ENCODE measurements at places on chromosomes 4 and X.

- no peak for DNase-seq
Observed at GRCh38 chr4:37935026-37935425, 25.2 kb upstream of the PTTG2 start.

- DNase-seq = no peak
Observed at GRCh38 chr4:169765835-169766234, 8.1 kb upstream of the HPF1 start.

- no peak for DNase-seq
Observed at GRCh38 chr4:646460-646859, 21.1 kb downstream of the PDE6B start.

DNA sequence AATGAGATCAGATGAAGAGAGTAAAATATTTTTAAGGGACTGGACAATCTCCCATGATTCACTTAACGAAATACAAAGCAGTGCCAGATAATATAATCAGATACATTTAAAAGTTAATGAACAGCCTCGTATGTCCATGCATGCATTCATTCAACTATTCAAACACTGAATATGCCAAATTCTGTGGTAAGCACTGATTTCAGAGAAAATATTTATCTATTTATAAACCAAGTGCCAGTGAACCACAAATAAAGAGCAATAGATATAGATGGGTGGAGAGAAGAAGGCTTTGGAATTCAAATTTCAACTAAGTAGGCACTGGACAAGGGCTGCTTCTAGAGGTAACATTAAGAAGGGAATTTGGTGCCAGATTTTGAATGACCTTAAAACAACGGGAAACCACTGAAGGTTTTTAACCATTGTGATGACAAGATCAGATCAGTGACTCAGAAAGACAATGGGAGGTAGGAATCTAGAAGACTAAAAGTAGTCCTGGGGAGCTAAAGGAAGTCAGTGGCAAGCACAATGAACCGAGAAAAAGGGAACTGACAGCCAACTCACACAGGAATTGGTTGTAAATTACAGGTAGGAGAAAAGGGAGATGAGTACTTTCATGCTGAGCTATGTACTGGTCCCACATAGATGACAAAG, 14.2 kb downstream of the ELOVL6 start:
- no peak for DNase-seq

GRCh38 chr4:110415041-110415440, 60.9 kb upstream of the ENPEP start:
- no peak for DNase-seq

DNA sequence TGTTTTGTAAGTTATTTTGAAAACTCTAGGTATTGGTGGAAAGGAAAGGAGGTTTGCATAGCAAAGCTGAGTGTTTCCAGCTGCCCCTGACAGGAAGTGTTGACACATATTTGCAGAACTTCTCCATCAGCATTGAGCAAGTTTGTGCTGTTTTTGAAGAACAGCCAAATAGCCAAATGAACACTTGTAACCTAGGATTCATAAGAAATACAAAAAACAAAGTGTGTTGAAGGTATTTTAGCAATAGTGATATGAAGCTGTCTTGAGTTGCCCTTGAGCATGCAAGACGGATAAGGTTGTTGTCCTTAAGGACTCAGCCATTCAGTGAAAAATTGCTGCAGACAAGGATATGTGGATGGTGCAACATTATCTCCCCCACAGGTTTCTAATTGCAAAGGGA, 68.3 kb upstream of the PGM2 start:
- no peak for DNase-seq

DNA sequence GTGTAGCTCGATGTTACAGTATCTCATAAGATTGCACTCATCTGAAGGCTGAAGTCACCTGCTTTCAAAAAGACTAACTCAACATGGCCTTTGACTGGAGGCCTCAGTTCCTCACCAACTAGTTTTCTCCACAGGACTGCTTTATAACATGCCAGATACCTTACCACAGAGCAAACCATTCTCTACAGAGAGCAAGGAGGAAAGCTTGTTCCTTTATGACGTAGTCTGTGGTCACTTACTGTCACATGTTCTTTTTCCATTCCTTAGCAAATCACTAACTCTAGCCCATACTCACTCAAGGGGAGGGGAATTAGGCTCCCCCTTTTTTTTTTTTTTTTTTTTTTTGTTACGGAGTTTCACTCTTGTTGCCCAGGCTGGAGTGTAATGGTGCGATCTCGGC, 3.2 kb downstream of the THAP9 start:
- DNase-seq = no peak

DNA sequence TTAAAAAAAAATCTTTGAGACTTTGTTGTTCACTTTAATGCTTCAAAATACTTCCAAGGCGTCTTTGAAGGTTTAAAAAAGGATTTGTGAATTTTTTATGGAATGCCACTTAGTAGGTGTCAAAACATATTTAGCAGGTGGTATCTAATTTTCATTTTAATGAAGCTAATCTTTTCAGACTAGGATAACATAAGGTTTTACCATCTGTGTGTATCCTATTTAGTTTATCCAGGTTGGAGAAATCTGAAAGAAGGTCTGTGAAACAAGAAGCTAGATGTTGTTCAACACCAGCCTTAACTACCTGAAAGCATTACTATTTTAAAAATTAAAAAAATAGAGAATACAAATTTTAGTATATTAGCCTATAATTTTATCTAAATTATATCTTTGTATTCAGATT, 193.4 kb downstream of the GRID2 start:
- no peak for DNase-seq

GRCh38 chr4:152169683-152170082, 366.2 kb downstream of the FBXW7 start:
- no peak for DNase-seq

DNA sequence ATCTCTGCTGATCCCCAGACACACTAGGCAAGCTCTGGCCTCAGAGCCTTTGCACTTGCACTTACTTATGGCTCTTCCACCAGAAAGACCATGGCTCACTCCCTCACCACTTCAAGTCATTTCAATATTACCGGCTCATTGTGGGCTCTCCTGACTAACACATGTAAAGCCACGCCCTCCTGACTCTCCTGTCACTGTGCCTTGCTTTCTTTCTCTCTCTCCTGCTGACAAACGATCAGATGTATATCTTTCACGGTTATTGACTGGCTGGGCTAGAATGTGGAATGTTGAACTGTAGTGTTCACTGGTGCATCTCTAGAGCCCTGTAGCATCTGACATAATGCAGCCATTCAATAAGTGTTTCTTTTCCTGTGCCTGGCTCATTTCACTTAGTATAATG, 425.1 kb downstream of the RAB28 start:
- DNase-seq = no peak

DNA sequence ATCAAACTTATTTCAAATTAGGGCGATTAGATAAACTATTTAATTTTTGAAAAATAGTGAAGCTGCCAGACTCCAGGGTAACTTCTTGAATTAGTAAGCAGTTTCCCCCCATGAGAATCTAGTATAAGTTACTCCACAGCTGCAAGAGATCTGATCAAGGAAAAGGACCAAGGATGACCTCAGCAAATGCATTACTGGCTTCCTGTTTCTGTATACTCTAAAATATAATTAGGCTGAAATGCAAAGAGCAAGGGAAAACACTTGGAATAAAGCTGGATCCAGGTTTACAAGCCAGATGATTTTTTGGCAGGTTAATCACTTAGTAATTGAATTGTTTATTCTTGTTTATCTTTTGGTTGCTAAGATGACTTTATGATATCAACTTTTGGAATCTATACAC, 13.4 kb upstream of the P2RY10 start:
- DNase-seq = no peak

DNA sequence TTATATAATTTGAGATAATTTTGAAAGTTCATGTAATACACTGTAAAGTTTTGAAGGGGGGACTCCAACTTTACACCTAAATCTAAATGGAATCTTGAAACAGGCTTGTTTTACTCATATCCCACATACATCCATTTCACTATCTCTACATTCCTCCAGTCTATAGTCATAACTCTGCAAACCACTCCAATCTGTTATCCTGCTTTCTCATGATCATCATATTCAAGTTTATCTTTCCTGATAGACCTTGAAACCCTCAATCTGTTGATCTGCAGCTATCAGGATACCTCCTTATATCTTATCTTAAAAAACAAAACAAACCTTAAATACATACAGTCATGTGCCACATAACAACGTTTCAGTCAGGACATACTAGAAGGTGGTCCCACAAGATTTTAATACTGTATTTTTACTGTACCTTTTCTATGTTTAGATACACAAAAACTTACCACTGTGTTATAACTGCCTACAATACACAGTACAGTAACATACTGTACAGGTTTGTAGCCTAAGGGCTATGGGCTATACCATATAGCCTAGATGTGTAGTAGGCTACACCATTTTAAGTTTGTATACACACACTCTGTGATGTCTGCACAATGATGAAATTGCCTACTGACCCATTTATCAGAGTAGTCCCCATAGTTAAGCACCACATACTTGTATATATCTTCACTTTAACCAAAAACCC, 14.0 kb downstream of the CHIC2 start:
- DNase-seq = no peak

GRCh38 chr4:183080372-183081115, 18.5 kb upstream of the WWC2 start:
- no peak for DNase-seq

- DNase-seq = no peak
Observed at GRCh38 chr4:24130637-24131036, 240.8 kb upstream of the PPARGC1A start.

DNA sequence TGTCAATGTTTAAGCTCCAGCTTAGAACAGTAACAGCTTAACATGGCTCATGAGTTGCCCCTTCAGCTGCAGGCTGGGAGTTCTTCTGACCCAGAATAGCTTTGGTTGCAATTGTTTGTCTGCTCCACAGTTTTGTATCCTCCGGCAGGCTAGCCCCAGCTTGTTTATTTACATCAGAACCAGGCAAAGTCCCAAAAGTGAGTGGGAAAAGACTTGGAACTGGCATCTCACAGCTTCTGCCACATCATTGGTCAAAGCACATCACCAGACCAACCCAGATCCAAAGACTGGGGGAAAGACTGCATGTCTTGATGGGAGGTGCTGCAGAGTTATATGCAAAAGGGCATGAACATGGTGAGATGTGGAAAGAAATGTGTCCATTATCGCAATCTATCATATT, 231.2 kb upstream of the CPEB2 start:
- DNase-seq = no peak

GRCh38 chr4:113919611-113920010, 59.8 kb downstream of the ARSJ start:
- DNase-seq = no peak

- no peak for DNase-seq
Observed at GRCh38 chr4:145525291-145525740, 43.7 kb downstream of the SMAD1 start.

- DNase-seq = no peak
Observed at GRCh38 chrX:121579016-121579760, 531.8 kb downstream of the GLUD2 start.

DNA sequence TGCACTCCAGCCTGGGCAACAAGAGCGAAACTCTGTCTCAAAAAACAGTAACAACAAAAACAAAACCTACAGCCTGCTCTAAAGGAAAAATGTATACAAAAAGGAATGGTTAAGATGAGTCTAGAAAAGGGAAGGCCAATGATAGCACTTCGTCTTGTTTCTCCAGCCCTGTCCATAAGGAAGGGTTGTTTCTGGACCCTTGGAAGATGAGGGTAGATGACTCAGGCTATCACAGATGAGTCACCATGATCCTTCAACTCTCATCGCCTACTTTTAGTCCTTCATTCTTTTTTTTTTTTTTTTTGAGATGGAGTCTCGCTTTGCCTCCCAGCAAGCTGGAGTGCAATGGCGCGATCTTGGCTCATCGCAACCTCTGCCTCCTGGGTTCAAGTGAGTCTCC, 8.8 kb downstream of the PLA2G12A start:
- DNase-seq = no peak

DNA sequence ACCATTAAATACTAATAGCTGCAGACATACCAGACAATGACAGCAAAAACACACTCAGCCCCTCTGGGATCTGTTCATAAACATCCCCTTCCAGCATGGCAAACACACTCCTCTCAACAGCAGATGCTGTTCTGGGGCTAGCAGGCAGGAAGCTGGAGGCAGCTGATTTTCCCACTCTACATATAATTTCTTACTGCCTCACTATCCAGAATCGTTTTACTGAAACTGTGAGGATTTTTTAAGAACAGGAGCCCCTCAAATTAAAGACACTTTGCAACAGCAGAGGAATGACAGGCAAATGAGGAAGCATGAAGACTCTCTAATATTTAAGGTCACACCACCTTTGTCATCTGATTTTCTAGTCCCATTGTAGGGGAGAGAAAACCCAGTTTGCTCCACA, 2.2 kb downstream of the MAPK10 start:
- no peak for DNase-seq

- no peak for DNase-seq
Observed at GRCh38 chrX:149837167-149837566, 43.8 kb upstream of the MAGEA8 start.

DNA sequence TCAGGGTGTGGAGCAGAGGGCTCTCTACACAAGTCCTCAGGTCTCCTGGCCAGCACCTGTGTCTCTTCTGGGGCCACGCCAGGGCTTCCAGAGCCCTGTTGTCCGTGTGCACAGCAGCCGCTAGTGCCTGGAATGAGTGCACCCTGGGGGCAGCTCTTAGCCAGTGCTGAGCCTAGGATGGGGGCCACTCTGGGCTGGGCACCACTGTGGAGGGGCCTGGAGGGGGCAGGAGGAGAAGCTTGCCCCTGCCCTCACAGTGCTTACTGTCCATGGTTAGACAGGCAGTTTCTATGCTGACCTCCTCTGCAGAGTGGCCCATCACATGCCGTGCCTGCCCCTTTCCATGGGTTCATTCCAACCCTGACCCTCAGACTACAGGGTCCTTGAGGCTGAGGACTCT, 42.7 kb upstream of the GRPEL1 start:
- no peak for DNase-seq

DNA sequence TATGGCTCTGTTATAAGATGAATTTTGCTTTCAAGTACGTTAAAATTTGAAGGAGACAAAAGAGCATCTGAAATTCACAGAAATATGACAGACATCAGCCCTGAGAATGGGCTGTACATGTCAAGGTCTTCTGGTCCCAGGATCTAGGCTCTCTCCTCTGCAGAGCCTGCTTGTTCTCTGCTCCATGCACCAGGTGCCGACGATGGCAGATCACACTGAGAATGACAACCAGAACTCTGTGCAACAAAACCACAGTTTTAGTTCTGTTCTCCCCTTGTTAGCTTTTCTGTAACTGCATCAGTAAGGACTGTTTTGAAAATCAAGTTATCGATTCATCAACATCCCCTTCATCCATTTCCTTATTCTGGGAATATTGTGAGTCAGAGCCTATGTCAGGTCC, 30.9 kb upstream of the LGI2 start:
- DNase-seq = no peak

GRCh38 chr4:108170631-108171338, 2.1 kb upstream of the LEF1 start:
- no peak for DNase-seq

Data from stimulated activated CD4-positive, alpha-beta T cell treated with anti-CD3 and anti-CD28 coated beads, Interleukin-15, amount 100 ng/mL, for 1 hour (primary cell).